ENCODE measurements at places on chromosomes 12 and 14.

- DNase-seq = no peak
Measured at GRCh38 chr12:62562846-62563245, 96.2 kb downstream of the MON2 start.

- DNase-seq = no peak
Measured at GRCh38 chr12:69851976-69852375, 26.9 kb downstream of the MYRFL start.

- no peak for DNase-seq
Measured at GRCh38 chr12:43008953-43009845, 419.7 kb upstream of the PRICKLE1 start.

- no peak for DNase-seq
Measured at GRCh38 chr12:123045678-123046077, 65.2 kb downstream of the ARL6IP4 start.

Measured in activated T-helper 1 cell treated with Interleukin-2 at 50 U/mL for 16 hours (primary cell).